ENCODE measurements at places on chromosomes 5 and 9.

GRCh38 chr5:96522635-96523355, 89.7 kb upstream of the PCSK1 start:
- DNase-seq: no peak

DNA sequence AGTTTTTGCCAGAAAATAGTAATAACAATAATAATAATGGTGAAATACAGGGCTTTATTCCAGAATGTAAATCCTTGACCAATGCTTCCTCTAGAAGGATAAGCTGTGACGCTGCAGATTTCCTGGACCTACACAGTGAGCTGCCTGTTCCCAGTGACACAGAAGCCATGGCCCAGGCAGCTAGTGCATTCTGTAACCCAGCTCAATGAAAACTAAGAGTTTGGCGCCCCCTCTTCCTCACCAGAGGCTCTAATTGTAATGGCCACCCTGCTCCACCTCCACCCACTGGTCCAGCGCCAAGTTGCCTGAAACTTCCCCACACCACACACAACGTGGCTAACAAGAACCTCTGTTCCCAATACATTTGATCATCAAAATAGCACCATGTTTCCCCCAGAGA, 248.1 kb downstream of the CETN3 start:
- no peak for DNase-seq

GRCh38 chr9:69542942-69543704, 129.0 kb downstream of the APBA1 start:
- no peak for DNase-seq

DNA sequence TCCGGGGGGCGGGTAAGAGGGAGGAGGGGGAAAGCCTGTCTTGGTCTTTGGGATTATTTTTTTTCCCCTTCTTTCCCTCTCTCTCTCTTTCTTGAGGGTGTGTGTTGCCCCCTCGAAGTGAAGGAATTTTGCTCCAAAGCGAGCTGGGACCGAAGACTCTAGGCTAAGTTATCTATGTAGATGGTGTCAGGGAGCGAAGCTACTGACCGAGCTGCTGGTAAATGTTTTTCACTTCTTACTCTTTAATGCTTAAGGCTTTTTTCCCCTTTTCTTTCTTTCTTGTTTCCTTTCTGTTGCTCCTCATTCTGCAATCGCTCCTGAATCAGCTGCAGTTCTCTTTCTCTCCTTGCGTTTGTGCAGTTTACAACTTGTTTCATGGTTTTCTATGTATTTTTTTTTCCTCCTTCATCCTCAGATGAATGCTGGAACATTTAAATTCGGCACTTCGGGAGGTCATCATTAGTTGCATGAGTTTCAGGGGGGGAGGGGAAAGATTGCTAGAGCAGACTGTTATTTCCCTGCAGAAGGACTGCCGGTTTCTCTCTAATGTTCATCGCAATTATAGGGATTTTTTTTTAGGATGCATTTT, 1312.0 kb upstream of the WWC1 start:
- no peak for DNase-seq

DNA sequence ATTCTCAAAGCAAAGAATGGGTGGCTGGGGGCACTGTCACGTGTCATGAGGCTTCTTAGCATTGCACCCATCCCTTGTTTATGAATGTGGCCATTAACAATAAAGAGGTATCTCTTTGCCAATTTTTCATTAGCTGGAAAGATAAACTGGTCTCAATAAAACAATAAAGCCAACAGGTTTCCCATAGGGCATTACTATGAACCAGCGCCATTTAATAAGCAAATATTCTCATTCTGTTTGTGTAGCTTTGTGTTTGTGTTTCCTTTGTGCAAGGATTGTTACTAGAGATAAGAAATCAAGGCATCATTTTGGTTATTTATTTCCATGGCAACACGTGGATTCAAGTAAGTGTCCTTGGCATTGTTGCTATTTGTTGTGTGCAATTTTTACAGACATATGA, 37.6 kb upstream of the CAST start:
- DNase-seq: no peak

DNA sequence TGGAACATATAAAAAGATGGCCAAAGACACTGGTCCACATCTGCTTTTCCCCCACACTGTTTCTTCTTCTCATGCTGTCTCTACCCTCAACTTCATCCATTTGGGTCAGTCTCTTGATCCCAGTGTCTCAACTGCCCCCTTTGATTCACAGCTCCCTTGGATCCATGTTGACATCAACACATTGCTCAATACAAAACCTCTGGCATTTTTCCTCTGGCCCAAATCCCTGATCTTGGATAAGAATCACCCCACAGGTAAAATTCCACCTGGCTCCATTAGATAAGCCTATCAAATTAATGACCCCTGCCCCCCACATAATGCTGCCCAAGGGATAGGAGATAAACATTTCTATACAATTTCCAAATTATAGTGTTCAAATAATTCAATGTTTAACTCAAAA, 229.8 kb downstream of the TLE1 start:
- no peak for DNase-seq
